ENCODE measurements at places on chromosomes 12 and 14. TPM values are rescaled to one million over a fixed set of nuclear protein-coding genes. Genes with fewer than 3 reads are reported as not detected.

DNA sequence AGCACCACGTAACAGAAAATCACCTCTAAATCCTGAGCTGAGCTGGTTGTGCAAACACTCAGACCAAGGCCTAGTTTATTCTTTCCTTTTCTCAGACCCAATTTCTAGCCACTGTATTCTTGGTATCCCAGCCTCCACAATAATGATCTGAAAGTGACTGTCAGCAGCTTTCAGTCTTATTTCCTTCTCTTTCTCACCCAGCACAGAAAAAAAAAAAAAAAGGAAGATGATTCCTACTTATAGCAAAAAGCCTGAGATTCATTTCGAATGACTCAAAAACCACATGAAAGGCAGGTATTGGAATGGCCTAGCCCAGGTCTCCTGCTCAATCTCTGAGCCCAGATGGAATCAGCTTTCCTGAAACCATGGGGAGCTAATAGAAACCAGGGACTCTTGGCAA is 298.6 kb upstream of the PPFIA2 start:
- no peaks in the 10 kb centered on the region for H3K36me3 ChIP-seq
- H3K27ac ChIP-seq: no peak overlapping the region
- no peaks in the 10 kb centered on the region for H3K4me1 ChIP-seq
- no peak for DNase-seq
- no peak overlapping the region for H3K4me3 ChIP-seq
- no peaks in the 10 kb centered on the region for H3K27me3 ChIP-seq

The GDF3 gene
- total RNA-seq: not detected

The AQP6 gene
- not detected for total RNA-seq

GRCh38 chr14:76808011-76808410 is 4.7 kb downstream of the ANGEL1 start:
- peaks cover 21% of the 10 kb centered on the region for H3K4me1 ChIP-seq
- no peak overlapping the region for H3K27ac ChIP-seq
- no peak for DNase-seq
- H3K36me3 ChIP-seq: peaks cover 34% of the 10 kb centered on the region
- H3K27me3 ChIP-seq: no peaks in the 10 kb centered on the region

The SNX6 gene
- total RNA-seq: 68.6 TPM

- H3K27ac ChIP-seq: peak overlapping the region; percentile 1
- H3K36me3 ChIP-seq: peaks cover 33% of the 10 kb centered on the region
- H3K27me3 ChIP-seq: no peaks in the 10 kb centered on the region
- H3K4me3 ChIP-seq: peak overlapping the region; percentile 43
These were observed 6.2 kb downstream of the FOXJ2 start for GRCh38 chr12:8038659-8039114.

Measured in activated CD4-positive, alpha-beta T cell treated with anti-CD3 and anti-CD28 coated beads, Interleukin-2, amount 10 ng/mL, durations not matched to agents 24 days and 14 days (primary cell).